Activated T-helper 1 cell treated with Interleukin-2 at 50 U/mL for 16 hours (primary cell): ENCODE measurements at places on chromosomes 12 and 14.

GRCh38 chr12:542395-543113, 82.8 kb downstream of the B4GALNT3 start:
- DNase-seq: no peak

- no peak for DNase-seq
Observed at GRCh38 chr12:6200256-6201212, at the start of gene CD9. Gene CD9 (plus strand): TSS chr12:6200400. CDS start chr12:6200500, 100 bp downstream.

DNA sequence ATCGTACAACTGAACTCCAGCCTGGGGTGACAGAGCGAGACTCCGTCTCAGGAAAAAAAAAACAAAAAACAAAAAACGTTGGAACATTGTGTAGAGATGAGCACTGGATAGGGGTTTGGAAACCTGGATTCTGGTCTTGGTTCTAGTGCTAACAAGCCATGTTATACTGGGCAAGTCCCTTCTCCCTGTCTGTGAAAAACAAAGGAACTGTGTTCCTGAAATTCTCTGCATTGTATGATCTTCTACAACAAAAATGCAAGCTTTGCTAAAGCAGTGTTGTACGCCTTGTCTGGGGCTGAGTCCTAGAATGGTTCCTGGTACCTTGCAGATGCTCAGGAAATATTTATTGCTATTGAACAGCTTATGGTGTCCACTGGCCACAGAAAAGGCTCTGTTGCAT, 13.4 kb downstream of the GPRC5D start:
- DNase-seq: no peak

GRCh38 chr12:12822886-12823285, 9.7 kb downstream of the DDX47 start:
- DNase-seq: no peak

GRCh38 chr12:85672436-85672835, 163.8 kb downstream of the RASSF9 start:
- DNase-seq: no peak

DNA sequence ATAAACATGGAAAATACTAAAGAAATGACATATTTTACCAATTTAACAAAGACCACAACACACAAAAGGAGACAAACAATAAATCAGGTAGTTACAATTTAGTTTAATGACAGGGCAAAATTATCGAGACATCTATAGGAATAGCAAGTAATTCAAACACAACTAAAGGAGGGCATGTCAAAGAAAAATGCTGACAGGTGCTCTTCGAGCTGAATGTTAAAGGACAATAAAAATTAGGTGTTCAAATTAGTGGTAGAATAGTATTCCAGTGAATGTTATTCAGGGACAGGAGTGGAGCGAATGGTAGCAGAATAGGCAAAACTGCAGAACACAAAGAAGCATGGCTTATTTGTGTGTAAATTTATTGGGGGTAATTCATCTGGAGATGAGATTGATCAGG, 1004.3 kb upstream of the FBXO33 start:
- no peak for DNase-seq

- peak; percentile 55 for DNase-seq
Observed at GRCh38 chr14:23237772-23238594, at the start of gene RNF212B. Gene RNF212B (plus strand): TSS chr14:23237936. CDS start chr14:23240346, 2,410 bp downstream.

- no peak for DNase-seq
Observed at GRCh38 chr14:99681101-99681831, 2.8 kb upstream of the CYP46A1 start.

DNA sequence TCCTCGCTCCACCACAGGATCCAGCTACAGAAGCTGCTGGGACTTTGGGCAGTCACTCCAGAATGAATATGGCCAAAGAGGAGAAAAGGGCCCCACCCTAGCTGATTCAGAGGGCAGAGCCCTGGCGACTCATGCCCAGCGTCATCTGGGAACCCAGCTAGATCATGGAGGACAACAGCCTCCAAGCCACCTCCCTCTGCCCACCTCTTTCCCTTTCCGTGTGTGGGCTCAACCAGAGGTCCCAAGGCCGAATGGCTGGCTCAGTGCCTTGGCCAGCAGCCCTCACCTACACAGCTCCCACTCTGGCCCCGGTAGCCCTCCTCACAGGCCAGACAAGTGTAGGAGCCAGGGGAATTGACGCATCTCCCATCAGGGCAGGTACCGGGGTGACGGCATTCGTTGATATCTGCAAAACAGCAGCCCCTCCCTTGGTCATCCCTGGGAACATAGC, 17.4 kb downstream of the ISCA2 start:
- DNase-seq: no peak
